ENCODE measurements at places on chromosomes 1 and 21.

GRCh38 chr1:94092210-94092613, 28.7 kb downstream of the ABCA4 start:
- DNase-seq, result no peak

DNA sequence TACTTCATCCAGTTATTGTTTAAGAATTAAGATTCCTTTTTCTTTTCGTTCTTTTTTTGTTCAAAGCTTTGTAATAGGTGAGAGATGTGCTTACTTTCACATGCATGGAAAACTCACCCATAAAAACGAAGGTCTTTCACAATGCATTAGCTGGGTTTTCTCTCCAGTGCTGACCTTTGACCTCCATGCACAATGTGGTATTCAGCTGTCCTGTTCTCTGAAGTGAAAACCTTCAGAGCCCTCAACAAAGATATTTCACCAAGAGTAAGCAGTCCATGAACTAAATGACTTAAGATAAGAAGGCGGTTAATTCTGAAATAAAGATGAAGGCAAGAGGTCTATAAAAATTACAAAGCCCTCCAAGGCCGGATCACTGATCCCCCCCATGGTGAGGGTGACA, 77.1 kb upstream of the IPO9 start:
- DNase-seq, result peak; percentile 41

- no peak for DNase-seq
Measured at GRCh38 chr1:85824066-85824840, 116.0 kb upstream of the ZNHIT6 start.

- no peak for DNase-seq
Measured at GRCh38 chr1:225921734-225922709, 2.0 kb downstream of the PYCR2 start.

DNA sequence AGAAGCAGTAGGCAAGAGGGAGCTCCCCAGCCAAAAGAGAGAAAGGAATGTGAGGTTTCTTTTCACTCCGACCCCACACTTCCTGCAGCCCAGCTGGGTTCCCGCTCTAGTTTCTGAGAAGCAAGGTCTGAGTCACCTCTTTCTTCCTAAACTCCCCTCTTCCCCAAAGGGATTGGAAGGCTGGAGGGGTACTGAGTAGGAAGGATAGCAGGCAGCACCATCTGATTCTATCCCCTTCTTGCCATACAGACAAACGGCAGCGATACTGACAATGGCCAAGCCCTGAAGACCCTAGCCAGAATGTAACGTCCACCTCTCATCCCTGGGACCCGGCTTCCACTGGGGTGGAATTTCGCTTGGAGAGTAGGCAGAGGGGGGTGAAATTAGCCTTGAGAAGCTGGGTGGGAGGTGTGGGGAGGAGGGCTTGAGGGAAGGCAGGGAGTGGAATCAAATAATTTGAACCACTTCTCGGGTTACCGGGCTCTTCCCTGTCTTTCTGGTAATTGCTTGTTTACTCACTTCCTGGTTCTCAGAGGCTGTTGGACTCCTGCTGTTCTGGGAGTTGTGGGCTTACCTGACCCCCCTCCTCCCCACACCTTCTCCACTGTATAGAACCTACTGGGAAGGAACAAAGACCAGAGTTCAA, 13.2 kb downstream of the IER5 start:
- no peak for DNase-seq

DNA sequence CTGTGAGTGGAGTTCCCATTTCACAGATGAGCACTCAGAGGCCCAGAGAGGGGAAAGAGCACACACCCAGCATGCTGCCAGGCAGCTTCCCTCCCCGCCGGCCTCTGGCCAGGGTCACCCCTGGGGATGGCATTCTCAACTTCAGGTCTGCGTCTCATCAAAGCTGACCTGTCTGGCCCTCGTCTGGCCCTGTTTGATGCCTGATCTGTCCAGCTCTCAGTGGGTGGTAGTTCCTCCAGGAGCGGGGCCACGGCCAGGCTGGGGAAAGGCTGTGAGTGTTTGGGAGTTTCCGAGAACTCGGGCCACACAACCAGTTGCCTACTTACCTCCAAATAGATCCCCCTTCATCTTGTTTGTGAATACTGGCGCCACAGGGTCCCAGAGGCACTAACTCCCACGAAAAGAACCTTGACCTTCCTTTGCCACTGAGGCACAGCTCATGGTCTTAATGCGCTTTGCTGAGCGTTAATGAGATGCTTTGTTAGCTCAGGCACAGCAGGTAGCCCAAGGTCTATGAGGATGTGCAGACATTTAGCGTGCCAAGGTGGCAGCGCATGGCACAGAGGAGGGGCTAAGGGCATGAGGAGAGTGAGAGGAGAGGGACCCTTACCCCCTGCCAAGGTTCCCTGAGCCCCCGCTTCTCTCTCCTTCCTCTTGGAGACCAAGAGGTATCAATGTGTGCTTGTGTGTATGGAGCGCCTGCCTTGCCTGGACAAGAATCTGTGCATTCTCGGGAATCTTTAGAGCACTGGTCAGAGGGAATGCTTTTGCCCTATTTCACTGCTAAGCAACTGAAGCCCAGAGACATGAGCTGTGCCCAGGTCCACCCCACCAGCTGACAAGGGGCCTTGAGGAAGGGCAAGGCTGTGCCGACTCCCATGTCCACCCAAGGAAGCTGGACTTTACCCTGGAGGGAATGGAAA, 61.2 kb downstream of the DISP3 start:
- no peak for DNase-seq

- peak; percentile 58 for DNase-seq
Measured at GRCh38 chr1:57424231-57425027, 569 bp upstream of the DAB1 start.

- no peak for DNase-seq
Measured at GRCh38 chr1:244296447-244296846, 155.3 kb downstream of the ADSS2 start.

DNA sequence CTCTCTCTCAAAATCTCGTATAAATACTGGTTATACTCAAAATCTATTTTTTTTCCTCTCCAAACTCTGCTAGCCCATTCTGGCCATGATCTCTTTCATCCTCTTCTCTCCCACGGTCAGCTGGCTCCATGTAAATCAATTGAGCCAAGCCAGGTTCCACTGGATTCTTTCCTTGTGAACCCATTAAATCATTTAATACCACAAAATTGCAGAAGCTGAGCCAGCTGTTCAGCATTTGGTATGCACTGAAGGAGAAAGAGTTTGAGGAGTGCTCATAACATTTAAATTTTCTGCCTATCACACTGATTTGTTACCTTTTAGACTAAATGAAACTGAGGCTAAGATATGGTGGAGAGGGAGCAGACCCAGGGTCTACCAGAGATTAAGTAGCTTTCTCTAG, 29.1 kb upstream of the TADA1 start:
- no peak for DNase-seq

- DNase-seq, result no peak
Measured at GRCh38 chr1:201636097-201636496, 97.2 kb downstream of the NAV1 start.

DNA sequence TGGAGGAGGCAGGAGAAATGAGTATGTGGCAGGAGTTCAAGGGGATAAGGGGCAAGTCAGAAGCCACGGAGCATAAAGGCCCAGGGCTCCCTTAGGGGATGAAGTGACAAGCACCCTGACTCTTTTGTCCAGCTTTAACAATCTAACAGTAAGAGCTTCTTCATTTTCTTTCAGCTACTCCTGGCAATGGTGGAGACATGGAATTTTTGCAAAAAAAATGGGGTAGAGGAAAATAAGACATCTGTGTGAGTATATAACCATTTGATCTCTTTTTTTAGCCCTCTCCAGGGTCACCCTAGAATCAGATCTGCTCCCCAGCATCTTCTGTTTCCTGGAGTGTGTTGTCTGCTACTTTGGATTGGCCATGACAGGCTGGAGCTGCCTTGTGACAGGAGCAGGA, 47.1 kb downstream of the ZNF697 start:
- DNase-seq, result no peak

- DNase-seq, result no peak
Measured at GRCh38 chr1:23169727-23170335, 1.2 kb upstream of the LUZP1 start.

DNA sequence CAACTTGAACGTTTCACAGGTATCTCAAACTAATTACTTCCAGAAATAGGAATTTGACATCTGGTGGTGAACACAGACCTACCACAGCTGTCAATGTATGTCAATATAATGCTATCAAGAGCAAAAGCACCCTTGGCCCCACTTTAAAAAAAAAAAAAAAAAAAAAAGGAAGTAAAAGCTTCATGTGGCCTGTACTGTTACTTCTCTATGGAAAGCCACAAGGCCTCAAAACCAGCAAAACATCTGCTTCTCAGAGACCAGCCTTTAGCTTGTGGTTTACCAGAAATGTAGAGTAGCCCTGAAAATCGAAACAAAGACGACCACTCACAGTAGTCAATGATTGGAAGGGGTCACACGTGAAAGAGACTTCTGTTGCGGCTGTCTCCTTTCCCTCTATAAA, 109.6 kb downstream of the SLC45A1 start:
- DNase-seq, result no peak

GRCh38 chr1:165173409-165173808, 183.1 kb downstream of the LMX1A start:
- DNase-seq, result no peak

GRCh38 chr21:33127154-33127867, 57.4 kb downstream of the OLIG1 start:
- peak; percentile 89 for DNase-seq

- DNase-seq, result no peak
Measured at GRCh38 chr1:196486346-196486745, 121.9 kb downstream of the KCNT2 start.

GRCh38 chr1:208235982-208236761, 8.0 kb downstream of the PLXNA2 start:
- DNase-seq, result no peak

DNA sequence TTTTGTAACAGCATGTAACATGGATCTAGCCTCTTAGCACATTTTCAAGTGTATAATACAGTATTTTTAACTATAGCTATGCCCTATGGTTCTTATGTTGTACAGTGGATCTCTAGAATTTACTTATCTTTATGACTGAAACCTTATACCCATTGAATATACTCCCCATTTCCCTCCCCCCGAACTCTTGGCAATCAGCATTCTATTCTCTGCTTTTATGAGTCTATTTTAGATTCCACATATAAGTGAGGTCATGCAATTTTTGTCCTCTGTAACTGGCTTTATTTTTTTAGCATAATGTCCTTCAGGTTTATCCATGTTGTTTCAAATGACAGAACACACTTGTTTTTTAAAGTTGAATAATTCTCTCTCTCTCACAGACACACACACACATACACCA, 3.1 kb upstream of the GBP6 start:
- DNase-seq, result no peak

DNA sequence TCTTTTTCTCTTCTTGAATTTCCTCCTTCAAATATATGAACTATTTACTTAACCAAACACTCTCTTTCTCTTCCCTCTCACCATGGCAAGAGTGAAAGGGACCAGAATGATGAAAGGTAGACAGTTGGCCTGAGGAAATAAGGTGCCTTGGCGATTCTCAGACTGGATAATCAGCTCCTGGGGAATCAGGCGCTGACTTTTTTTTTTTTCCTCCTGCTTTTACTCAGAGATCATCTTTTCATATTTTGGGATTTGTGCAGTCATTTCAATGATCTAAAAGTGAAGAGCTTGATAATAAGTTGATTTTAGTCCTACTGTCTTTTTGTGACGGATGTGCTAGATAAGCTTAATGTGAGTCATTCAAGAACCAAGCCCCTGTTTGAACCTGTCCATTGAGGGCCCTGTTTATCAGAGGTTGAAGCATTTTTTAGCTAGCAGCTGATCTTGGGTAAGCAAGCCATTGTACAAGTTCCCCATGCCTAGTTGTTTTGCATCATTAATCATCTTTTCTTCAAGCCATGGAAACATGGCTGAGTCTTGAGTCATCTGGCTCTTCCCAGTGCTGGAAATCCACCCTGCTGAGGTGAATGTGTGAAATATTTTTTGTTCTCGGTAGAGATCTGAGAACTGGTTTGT, 40.8 kb downstream of the ITSN1 start:
- no peak for DNase-seq

DNA sequence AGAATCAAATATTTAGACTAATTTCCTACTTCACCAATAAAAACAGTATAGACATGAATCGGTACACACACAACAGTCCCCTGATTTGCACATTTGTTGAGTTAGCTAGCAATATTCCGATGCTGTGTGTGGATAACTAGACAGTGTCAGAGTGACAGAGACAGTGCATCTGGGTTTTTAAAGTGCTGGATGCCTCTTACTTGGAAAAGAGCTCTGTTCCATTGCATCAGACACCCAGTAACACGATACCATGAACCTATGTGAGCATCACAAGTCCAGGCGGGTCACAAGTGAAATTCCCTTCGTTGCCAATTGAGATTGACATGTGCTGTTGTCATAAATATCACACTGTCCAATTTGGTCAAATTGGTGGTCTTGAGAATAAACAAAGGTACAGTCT, 82.0 kb upstream of the ESRRG start:
- no peak for DNase-seq

- no peak for DNase-seq
Measured at GRCh38 chr1:69827732-69828131, 260.0 kb downstream of the LRRC7 start.

DNA sequence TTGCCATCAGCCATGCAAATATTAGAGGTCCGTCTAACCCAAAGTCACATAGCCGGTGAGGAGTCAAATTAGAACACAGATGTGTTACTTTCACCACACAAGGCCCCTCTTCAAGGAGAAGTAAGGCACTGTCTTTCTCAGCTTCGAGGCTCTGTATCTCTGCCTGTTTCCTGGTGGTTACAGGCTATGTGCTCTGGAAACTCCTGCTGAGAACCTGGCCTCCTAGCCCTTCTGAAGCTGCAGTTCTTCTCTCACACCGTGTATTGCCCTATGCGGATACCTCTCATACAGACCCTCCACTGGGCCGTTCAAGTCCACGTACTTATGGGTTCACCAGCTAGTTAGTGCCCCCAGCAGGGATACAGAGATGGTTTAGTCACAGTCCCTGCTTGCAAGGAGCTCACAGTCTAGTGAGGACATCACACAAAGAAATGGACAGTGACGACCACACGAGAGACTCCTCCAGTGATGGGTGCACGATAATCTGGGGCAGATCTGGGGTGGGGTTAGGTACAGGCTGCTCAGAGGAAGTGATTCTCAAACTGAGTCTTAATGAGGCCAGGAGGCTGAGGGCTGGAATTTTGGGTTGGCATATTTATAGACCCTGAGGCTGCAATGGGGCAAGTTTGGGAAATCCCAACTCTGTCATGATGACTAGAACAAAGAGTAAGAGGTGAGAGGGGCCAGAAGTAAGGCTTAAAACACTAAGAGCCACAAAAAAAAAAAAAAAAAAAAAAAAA, 22.8 kb upstream of the ELOA start:
- no peak for DNase-seq

DNA sequence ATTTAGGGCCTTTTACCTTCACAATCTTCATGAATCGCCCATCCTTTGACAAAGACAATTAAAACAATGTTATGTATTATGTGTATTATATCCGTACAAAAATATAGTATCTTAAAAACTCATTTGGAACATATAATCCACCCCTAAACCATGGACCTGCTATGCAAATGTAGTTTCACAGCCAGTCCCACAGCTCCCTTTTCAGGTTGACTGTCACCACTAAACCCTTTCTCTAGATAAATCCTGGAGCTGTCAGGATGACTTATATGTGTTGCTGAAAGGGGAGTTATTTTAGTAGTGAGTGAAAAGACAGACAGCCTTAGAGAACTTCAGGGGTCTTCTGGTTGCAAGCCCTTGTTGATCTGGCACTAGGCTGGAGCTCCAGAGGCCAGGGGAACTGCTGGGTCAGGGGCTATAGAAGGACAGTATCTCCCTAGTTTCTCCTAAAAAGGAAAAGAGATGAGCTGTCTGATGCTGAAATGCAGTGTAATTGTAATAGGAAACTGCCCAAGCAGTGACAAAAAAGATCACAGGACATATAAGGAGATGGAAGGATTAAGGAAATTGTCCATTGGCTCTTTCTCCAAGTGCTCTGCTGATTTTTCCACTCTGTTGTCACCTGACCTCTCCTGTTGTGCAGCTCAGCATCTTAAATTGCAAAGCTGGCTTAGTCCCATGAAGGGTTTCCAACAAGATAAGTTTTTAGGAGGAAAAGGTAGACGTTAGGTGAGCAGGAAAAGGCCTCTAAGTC, 127.7 kb downstream of the S1PR1 start:
- DNase-seq, result no peak

All from neural crest cell (in vitro differentiated cells).